Dorsolateral prefrontal cortex (tissue), 122 donors: ENCODE measurements at places on chromosomes 2 and 18. TPM values are rescaled to one million over a fixed set of nuclear protein-coding genes. Genes with fewer than 3 reads are reported as not detected.

FBXO48 gene
- total RNA-seq, result 2.9 TPM

CFAP65 gene
- total RNA-seq, result 1.6 TPM

GALNT14 gene
- total RNA-seq, result 14.5 TPM

FOXI3 gene
- total RNA-seq, result not detected

GALNT13 gene
- total RNA-seq, result 21.5 TPM

OTOS gene
- 2.6 TPM for total RNA-seq

FMNL2 gene
- total RNA-seq, result 208 TPM

RESP18 gene
- total RNA-seq, result not detected

TUBA4B gene
- total RNA-seq, result not detected

HSBP1L1 gene
- 12.4 TPM for total RNA-seq

TCF23 gene
- total RNA-seq, result not detected

C2orf81 gene
- 5.7 TPM for total RNA-seq

CCDC195 gene
- not detected for total RNA-seq

CRYGD gene
- 1.5 TPM for total RNA-seq

LAMA1 gene
- 4.9 TPM for total RNA-seq

AMER3 gene
- total RNA-seq, result 40.0 TPM

MOGAT1 gene
- total RNA-seq, result 0.94 TPM

C1QL2 gene
- total RNA-seq, result 9.6 TPM

DCC gene
- total RNA-seq, result 25.0 TPM

CREG2 gene
- total RNA-seq, result 82.2 TPM
